ENCODE measurements at places on chromosomes 12 and 14. TPM values are rescaled to one million over a fixed set of nuclear protein-coding genes. Genes with fewer than 3 reads are reported as not detected.

Gene TIMM9
- total RNA-seq: 29.1 TPM

Gene KLRF1
- 0.34 TPM for total RNA-seq

Gene SOX5
- total RNA-seq: 85.5 TPM

DNA sequence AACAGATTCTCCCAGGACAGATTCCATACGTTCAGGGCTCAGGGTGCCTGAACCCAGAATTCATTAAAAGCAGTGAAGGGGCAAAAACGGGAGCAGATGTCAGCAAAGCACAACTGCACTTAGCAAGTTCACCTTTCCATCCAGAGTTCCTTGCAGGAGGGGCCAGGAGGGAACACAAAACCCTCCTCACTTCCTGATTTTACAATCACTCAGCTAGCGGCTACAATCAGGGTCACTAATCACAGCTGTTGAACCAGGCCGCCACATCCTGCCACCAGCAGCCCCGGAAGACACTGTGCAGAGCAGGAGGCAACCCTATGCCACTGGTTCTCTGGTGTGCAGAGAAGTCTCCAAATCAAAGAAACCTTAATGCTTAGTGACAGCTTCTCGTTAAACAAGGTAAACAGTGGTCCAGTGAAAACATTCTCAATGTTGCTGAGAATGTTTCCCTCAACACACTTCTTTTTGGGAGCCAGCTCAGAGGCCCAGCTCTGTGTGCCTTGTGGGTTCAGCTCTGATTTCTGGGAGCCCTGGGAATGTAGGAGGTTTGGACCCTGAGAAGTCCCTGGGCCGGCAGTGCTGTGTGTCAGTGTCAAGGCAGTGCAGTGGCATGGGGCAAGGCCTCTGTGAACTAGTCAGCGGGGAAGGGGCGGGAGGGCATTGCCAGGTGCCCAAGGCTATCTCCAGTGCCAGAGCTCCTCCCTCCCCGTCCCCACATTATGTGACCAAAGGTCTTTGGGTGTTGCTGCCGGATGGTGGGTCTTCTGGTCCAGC is 54.5 kb downstream of the VCPKMT start:
- peak; percentile 59 for DNase-seq

DNA sequence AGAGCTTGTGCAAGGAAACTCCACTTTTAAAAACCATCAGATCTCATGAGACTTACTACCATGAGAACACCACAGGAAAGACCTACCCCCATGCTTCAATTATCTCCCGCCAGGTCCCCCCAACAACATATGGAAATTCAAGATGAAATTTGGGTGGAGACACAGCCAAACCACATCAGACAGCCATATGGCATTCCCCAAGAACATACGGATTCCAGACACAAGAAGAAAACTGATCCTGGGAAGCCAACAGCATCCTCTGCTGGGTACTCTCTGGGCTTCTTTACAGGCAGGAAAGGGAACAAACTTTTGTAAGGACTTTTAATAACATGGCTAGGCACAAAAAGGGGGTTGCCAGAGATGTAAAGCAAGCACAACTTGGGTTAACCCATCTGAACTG is 127.2 kb downstream of the TMEM132C start:
- no peak for DNase-seq

- no peak for DNase-seq
Observed at GRCh38 chr12:120314220-120314619, 12.1 kb downstream of the SIRT4 start.

DNA sequence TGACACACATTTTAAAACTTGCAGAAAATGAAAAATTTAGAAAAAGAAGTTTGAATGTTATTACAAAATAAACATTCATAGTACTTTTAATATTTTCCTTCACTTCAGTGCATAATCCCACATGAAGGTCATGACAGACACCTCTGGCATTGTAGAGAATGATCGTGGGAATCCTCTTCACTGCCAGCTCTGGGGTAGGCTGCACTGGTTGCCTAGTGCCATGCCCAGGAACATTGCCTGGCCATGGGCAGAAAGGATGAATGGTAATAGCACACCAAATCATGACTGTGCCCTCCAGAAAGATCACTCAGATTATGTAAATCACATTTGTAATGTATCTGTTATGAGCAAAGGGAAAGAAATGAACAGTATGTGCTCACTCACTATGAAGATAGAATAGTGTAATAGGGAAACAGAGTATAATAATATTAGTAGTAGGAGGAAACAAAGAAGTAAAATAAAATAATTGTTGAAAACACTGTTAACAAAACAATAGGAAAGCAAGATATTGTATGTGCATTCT is 161.6 kb downstream of the PLCZ1 start:
- DNase-seq: no peak

- no peak for DNase-seq
Observed at GRCh38 chr12:132415327-132416120, 74.4 kb upstream of the FBRSL1 start.

DNA sequence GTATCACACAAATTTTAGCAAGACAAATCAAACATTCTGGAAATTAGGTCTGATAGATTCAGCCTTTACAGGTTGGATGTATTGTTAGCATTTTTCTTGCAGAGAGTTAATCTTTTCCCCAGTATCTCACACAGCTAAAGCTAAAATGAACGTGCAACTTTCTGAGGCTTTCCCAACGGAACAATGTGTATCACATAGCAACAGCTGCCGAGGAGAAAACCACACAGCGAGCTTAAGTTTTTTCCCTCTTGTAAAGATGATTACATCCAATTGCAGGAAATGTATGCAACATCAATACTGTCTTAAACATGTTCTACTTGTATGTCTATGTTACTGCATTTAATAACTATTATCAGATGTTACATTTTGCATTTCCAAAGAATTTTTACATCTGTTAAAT is 182.2 kb downstream of the CCDC59 start:
- no peak for DNase-seq

GRCh38 chr12:113244478-113244958 is 23.3 kb downstream of the TPCN1 start:
- no peak for DNase-seq
